ENCODE measurements at places on chromosomes 12 and 14. TPM values are rescaled to one million over a fixed set of nuclear protein-coding genes. Genes with fewer than 3 reads are reported as not detected.

DNAH10 gene
- 0.24 TPM for total RNA-seq

ASIC1 gene
- 20.7 TPM for total RNA-seq

OR4N5 gene
- not detected for total RNA-seq

PTPRQ gene
- total RNA-seq, result 0.10 TPM

CACNA1C gene
- 8.2 TPM for total RNA-seq

IL22 gene
- total RNA-seq, result not detected

TAC3 gene
- not detected for total RNA-seq

NANOG gene
- total RNA-seq, result not detected

CRIP2 gene
- 57.6 TPM for total RNA-seq

SYT1 gene
- total RNA-seq, result not detected

GPR135 gene
- 2.2 TPM for total RNA-seq

TDRD9 gene
- total RNA-seq, result 0.31 TPM

SPATS2 gene
- total RNA-seq, result 23.0 TPM

MGP gene
- total RNA-seq, result 5,324 TPM

E2F7 gene
- 0.44 TPM for total RNA-seq

CHGA gene
- 0.87 TPM for total RNA-seq

LRFN5 gene
- total RNA-seq, result 19.6 TPM

PRICKLE1 gene
- 12.3 TPM for total RNA-seq

FOXG1 gene
- 0.05 TPM for total RNA-seq
